ENCODE measurements at places on chromosomes 7 and 10.

GRCh38 chr10:106355450-106355849 is 809.1 kb downstream of the SORCS1 start:
- no peak for DNase-seq

- no peak for DNase-seq
Observed at GRCh38 chr7:134925766-134926165, 60.5 kb upstream of the AGBL3 start.

DNA sequence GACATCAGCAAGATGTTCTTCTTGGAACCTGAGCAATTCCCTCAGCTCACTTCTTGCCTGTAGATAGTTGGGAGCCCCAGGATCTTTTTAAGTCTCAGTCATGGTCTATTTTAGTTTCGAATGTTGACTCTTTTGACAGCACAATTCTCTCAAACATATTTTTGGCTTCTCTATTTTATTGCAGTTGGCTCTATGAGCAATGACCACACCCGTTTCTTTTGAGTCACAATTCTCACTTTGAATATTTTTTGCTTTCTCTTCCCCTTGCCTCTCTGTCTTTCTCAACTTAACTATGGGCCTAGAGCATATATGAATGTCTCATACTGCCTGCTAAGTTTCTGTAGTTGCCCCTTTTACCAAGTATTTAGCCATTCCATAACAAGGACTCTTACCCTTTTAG is 222.8 kb downstream of the PTN start:
- DNase-seq = no peak

GRCh38 chr10:130392031-130392430 is 255.8 kb downstream of the GLRX3 start:
- DNase-seq = no peak

GRCh38 chr7:1546274-1546908 is 9.6 kb downstream of the TMEM184A start:
- DNase-seq = no peak

DNA sequence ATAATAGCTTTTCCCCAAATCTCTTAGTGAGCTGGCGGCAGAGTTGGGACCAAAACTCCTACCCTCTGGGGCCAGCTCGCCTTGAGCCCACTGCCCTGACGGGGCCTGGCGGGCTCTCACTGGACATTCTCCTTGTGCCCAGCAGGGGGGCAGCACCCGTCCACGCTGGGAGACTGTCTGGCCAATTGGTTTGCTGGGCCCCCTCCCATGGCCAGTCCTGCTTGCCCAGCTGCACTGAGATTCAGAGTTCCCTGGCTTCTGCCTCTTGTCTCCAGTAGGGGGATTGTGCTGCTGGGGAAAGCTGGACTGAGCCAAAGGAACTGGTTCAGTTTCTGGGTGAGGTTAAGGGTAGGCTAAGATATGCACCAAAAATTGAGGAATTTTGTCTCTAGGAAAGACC is 59.8 kb downstream of the RAMP3 start:
- no peak for DNase-seq

DNA sequence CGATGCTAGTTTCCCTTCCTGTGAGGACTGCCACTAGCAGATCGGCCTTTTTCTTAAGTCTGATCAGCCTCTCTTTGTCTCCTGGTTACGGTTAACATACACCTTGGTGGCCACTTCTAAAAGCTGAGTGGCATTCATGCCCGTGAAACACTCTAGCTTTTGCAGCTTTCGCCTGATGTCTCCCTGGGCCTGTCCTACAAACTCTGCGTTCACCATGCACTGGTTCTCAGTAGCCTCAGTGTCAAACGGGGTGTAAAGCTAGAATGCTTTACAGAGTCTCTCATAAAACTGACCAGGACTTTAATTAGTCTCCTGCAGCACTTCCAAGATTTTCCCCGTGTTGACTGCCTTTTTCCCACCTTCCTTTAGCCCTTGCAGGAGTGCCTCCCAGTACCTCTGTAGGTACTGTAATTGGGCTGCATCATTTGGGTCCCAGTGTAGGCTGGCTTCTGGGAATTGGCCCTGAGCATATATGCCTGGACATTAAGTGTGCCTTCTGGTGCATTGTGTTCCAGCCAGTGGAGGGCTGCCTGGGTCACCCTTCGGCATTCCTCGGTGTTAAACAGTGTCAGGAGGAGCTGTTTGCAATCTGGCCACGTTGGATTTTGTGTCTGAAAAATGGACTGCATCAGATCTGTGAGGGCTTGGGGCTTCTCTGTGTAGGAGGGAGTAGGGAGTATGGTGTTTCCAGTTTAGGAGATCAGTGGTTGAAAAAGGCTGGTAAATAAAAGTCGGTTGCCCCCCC is 6.5 kb upstream of the ZNF117 start:
- no peak for DNase-seq

GRCh38 chr10:728603-729002 is 39.1 kb upstream of the DIP2C start:
- no peak for DNase-seq

- no peak for DNase-seq
Observed at GRCh38 chr7:155216475-155217272, 81.0 kb upstream of the INSIG1 start.

DNA sequence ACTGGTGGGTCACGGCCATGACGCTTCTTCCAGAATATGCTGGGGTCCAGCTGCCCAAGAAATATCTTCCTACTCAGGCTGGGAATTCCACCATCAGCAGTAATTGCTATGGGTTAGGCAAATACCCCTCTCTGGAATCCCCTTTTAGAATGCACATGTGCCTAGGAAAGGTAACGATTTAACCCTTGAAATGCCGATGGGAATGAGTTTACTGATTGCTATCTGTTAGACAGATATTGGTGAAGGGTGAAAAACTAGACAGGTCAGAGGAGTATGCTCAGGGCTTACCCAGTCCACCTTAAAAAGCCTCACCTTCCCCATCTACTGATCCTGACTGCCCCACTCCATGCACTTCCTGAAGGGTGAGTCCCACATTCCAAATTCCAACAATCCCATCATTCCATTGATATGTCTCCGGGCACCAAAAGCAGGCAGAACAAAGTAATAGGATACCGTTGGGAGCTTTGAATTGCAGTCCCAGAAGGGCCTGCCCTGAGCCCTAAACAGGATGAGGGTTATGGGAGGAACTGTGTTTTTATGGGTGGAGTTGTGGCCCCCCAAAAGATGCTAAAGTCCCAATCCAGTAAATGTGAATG is 59.3 kb downstream of the DLG5 start:
- no peak for DNase-seq

- DNase-seq = no peak
Observed at GRCh38 chr10:29600067-29600466, 34.7 kb downstream of the SVIL start.

GRCh38 chr10:128318913-128319312 is 192.7 kb upstream of the MKI67 start:
- DNase-seq = no peak

- DNase-seq = no peak
Observed at GRCh38 chr7:82740246-82740848, 296.8 kb upstream of the CACNA2D1 start.

GRCh38 chr10:14742382-14742781 is 32.3 kb downstream of the FAM107B start:
- no peak for DNase-seq
